ENCODE measurements at places on chromosomes 12 and 14.

GRCh38 chr12:117622087-117622486, 260.7 kb upstream of the NOS1 start:
- no peak for DNase-seq

GRCh38 chr12:82414044-82414443, 55.7 kb downstream of the METTL25 start:
- DNase-seq, result no peak

DNA sequence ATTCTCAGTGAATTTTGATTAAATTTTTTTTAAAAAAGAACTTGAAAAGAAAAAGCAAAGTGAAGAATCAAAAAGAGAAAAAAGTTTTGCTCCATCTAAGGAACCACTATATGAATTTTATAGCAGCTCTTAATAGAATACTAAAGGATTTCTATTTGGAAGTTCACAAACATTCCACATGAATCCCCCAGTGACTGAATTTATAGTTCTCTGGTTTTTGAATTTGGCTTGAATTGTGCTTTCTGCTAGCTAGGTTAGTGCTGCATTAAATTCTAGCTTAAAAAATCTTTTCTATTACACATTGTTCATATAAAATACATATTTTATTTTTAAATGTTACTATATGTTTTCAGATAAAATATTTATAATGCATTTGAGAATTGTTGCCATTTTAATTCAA, 675.4 kb downstream of the RERGL start:
- no peak for DNase-seq

DNA sequence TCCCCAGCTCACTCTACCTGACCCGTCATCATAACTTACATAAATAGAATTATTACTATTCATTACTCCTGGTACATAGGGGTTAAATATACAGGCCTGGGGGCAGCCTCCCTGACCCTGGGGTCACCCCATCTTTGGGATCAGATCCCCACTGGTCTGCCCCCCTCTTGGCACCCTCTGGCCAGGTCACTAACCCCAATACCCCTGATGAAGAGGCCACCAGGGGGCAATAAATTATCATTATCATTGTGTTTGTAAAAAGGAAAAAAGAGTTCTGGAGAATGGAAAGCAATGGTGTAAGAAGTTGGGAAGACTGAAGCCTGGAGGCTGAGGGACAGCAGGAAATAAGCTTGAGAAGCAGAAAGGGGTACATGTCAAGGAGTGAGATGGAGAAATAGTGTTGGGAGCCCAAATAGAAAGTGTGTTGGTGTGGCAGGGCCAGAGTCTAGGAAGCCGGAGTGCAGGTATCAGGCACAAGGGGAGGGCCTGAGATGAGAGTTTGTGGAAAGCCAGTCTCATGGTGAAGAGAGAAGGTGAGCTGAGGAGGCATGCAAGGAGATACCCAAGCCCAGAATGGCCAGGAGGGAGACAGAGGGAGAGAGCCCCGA, 6.1 kb upstream of the AAAS start:
- no peak for DNase-seq
